ENCODE measurements at places on chromosomes 11 and 22.

DNA sequence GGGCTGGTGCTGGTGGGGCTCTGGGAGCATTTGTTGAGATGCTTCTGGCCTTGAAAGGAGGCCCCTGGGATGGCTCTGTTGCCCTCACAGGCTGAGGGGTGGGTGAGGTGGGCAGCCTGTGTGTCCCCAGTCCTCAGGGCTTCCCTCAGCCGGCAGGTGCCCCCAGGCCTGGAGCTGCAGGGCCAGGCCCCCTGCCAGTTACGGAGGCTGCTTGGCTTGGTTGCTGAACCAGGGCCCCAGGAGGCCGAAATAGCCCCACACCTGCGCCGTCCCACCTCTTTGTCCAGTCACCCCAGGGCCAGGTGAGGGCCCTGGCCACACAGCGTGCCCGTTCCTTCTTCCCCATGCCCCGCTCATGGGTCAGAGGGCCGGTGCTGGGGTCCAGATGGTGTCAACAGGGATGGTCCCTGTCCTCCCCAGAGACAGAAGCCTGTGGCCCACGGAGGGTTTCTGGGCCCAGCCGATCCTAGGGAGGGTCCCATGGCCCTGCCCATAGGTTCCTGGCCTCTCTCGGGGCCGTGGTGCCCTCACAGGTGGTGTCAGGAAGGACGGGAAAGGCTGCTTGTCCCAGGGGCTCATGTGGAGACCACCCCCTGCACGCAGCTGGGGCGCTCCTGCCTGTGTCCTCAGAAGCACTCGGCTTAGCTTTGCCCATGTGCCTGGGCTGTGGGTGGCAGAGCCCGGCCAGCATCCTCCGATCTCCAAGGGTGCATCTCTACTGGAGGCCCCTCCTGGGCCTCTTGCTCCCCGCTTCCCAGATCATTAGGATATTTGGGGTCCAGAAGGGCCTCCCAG, 9.2 kb upstream of the TSSC4 start:
- no peak for DNase-seq

GRCh38 chr11:122042981-122043380, 73.0 kb downstream of the BLID start:
- no peak for DNase-seq

DNA sequence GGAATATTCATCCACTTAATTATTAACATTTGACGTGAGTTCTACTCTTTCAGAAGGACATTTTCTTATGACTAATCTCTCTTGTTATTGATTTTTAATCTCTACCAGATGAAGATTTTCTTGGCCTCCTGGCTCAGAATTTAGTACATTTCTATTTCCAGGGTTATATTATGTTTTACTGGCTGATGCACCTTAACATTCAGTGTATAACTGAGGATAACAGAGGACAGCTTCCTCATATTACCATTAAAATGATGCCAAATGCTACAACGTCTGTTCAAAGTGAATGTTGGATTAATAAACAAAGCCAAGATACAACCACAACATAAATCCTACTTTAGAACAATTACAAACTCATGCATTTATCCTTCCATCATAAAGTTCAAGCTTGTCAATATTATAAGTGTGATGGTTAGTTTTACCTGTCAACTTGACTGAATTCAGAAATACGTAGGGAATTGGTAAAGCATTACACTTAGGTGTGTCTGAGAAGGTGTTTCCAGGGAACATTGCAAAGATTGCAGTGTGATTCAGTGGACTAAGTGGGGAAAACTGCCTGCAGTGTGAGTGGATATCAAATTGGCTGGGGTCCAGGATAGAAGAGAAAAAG, 485.2 kb downstream of the LRRC4C start:
- DNase-seq, result no peak

GRCh38 chr11:90738799-90739198, 516.0 kb upstream of the CHORDC1 start:
- no peak for DNase-seq

DNA sequence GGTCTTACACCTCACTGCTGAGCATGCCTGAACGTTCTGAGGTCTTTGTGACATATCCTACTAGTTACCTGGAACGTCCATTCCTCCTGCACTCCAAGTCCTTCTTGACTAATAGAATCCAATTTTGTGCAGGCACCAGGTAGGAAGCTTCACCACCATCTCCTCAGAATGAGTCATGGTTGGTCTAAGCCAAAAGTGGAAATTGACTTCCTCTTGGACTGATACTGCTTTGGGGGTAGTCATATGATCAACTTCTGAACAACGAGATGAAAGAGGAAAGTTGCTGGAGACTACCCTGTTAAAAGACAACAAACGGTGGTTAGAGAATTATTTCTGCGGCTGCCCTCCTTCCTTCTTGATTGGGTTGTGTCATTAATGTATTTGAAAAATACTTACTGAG, 374.2 kb upstream of the LARGE1 start:
- DNase-seq, result no peak

GRCh38 chr11:86519064-86519911, 144.6 kb downstream of the CCDC81 start:
- no peak for DNase-seq

DNA sequence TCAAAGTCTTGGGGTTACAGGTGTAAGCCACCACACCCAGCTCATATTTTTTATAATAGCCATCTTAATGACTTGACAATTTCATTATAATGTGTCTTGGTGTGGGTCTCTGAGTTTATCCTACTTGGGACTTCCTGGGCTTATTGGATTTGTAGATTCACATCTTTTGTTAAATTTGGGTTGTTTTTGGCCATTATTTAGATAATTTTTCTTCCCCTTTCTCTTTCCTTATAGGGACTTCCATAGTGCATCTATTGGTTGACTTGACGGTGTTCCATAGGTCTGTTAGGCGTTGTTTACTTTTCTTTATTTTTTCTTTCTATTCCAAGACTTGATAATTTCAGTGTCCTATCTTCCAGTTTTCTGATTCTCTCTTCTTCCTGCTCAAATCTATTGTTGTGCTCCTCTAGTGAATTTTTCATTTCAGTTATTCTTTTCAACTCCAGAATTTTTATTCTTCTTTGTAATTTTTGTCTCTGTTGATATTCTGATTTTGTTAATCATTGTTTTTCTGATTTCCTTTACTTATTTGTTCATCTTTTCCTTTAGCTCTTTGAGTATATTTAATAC, 45.6 kb downstream of the RRM1 start:
- no peak for DNase-seq

DNA sequence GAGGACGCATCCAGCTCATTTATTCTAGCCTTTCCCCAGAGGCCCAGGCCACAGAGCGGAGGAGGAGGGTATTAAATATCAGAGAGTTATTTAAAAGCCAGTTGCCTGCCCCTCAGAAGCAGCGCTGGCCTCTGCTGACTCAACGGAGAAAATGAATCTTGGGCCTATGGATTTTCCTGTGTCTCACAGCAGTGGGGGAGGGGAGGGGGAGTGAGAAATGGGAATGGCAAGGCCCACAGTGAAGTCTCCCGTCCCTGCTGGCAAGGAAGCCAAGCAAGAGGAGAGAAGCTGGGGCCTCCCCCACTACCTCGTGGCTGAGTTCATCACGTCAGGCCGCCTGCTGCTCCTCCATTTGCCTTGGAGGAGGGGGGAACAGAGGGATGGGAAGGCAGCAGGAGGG, 4.5 kb upstream of the TPBGL start:
- no peak for DNase-seq

DNA sequence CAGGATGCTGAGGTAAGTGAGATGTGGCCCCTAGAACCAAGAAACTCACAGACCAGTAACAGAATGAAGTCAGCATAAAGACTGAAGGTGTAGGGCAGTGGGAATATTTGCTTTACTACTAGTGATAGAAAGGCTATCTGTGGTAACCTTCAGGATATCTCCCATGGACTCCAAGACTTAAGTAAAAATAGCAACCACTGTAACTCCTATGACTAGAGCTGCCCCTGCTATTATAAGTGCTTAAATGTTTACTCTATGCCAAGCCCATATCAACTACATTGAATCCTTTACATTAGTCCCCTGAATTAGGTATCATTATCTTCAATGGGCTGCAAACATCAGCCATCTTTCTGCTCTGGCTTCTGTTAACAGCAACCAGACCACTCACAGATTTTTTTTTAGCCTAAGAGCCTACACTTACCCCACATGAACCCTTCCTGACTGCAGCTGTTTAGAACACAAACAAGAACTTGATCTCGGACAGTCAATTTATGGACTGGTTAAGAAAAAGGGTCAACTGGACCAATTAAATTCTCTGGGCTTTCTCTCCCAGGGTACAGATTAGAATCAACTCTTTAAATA, 335.1 kb upstream of the API5 start:
- no peak for DNase-seq

DNA sequence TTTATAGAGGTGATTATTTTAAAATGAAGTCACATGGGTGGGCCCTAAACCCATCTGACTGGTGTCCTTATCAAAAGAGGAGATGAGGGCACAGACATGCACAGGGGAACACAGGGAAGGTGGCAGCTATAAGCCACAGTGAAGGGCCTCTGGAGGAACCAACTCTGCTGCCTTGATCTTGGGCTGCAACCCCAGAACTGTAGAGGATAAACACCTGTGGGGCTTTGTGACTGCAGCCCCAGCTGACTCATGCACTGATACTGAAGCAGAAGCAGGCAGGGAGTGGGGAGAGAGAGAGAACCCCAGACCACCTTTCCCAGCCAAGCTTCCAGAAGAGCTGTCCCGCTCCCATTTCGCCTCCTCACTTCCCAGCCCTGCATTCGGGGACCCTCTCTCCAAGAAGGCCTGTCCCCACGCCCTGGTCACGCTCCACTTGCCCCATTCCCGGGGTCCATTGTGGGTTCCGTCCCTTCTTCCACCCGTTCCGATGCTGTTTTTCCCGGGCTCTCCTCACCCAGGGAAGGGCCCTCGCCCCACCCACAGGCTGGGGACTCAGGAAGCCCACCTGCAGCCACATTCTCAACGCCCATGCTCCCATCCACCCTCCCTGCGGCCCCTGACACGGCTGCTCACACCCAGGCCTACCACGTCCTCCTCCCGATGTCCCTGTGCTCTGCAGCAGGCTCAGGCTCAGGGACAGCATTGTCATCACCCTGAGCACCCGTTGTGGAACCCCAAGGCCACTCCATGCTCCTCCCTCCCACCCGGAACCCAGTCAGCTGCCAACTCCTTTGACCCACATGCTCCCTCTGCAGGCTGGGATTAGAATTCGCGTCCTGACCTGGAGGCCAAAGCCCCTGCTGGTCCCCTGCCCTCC, 90.8 kb upstream of the SHANK2 start:
- peak; percentile 27 for DNase-seq

DNA sequence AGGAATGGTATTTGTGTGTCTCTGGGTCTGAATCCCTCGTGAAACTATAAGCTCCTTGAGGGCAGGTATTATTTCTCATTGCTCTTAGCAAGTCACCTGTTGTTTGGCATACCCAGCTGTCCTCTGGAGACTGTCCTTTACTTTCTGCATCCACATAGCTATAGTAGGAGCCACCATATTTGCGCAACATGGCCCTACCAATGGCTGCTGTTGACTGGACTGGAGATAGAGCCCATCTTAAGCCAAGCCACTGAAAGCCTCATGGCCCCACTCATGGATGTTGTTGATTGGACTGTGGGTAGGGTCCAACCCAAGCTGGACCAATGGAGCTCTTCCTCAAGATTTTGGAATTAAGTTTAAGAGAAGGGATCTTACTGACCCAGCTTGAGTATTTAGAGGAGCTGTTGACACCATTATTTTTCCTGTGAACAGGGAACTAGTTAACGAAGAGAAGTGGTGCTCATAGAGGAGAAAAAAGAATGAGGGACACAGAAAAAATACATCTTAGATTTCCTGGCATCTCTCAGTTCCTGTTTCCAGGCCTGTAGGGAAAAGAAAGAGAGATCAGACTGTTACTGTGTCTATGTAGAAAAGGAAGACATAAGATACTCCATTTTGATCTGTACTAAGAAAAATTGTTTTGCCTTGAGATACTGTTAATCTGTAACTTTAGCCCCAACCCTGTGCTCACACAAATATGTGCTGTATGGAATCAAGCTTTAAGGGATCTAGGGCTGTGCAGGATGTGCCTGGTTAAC, 47.2 kb downstream of the LRRC74B start:
- no peak for DNase-seq

GRCh38 chr11:16832193-16832539, 93.7 kb downstream of the C11orf58 start:
- DNase-seq, result no peak

- DNase-seq, result no peak
Measured at GRCh38 chr11:1508491-1508891, 21.9 kb upstream of the MOB2 start.

All from NCI-H1417 (cell line).